Activated T-helper 17 cell treated with anti-CD3 and anti-CD28 coated beads, Interleukin-2, amount 50 U/mL, for 72 hours (primary cell): ENCODE measurements at places on chromosomes 2 and 18.

GRCh38 chr18:60469387-60470100, 97.0 kb upstream of the MC4R start:
- no peaks in the 10 kb centered on the region for H3K36me3 ChIP-seq
- ATAC-seq, result no peak
- H3K27me3 ChIP-seq, result no peaks in the 10 kb centered on the region
- no peak overlapping the region for H3K27ac ChIP-seq
- no peak overlapping the region for H3K4me3 ChIP-seq
- no peaks in the 10 kb centered on the region for H3K4me1 ChIP-seq

DNA sequence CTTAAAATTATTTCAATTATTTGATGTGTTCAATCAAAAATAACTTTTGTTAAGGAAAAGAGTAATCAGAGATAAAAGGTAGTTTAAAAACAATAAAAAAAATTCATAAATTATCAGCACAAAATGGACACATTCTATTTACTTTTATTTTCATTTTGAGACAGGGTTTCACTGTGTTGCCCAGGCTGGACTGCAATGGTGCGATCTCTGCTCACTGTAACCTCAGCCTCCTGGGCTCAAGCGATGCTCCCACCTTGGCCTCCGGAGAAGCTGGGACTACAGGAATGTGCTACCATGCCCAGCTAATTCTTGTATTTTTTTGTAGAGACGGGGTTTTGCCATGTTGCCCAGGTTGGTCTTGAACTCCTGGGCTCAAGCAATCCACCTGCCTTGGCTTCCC, 47.1 kb downstream of the LPIN2 start:
- ATAC-seq, result no peak
- no peaks in the 10 kb centered on the region for H3K27me3 ChIP-seq
- peaks cover 69% of the 10 kb centered on the region for H3K36me3 ChIP-seq
- peaks cover 67% of the 10 kb centered on the region for H3K4me1 ChIP-seq
- H3K4me3 ChIP-seq, result peak overlapping the region; percentile 88

DNA sequence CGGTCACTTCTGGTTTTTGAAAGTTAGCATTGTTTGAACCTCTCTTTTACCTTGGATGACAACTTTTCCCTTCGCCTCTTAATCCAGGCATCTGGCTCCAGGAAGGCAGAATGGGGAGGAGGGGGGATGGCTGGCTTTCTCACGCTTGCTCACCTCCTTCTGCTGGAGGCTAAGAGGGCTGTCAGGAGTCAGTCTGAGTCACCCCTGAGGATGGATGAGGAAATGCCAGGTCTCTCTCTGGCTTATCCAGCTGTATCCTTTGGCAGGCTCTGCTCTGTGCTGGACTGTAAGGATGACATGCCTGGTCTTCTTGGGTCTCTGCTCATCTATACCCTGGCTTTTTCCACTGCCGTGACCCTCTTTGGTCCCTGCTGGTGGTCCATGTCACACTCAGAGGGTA, 142.9 kb upstream of the GYPC start:
- H3K4me1 ChIP-seq, result no peaks in the 10 kb centered on the region
- H3K27me3 ChIP-seq, result peaks cover 12% of the 10 kb centered on the region
- no peak for ATAC-seq
- H3K27ac ChIP-seq, result no peak overlapping the region
- no peaks in the 10 kb centered on the region for H3K36me3 ChIP-seq

DNA sequence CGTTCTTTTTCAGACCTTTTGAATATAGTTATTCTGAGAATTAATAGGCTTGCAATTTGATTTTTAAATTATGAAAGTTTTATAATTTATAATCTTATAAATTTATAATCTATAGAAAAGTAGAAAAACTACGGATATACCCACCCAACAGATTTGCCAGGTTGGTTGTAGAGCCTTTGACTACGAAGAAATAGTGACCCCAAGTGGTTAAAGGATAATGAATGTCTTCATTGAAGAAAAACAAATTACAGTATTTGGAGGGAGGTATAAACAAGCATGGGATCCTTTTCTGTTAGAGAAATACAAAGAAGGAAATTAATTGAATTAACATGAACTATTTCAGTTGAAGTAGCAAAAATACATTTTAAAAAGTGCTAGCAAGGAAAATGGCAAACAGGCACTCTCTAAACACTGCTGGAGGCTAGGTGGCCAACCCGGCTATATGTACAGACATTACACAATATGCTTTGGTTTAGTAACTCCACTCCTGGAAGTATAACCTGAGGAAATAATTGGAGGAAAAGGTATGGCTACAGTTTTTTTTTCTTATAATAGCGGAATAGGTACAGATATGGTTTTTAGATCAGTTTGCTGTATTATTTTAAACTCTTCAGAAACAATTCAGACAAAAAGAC, 110.9 kb downstream of the MIB1 start:
- peaks cover 6% of the 10 kb centered on the region for H3K4me1 ChIP-seq
- no peak overlapping the region for H3K4me3 ChIP-seq
- H3K36me3 ChIP-seq, result peaks cover 77% of the 10 kb centered on the region
- H3K27ac ChIP-seq, result no peak overlapping the region
- H3K27me3 ChIP-seq, result no peaks in the 10 kb centered on the region

- no peaks in the 10 kb centered on the region for H3K36me3 ChIP-seq
- no peak overlapping the region for H3K4me3 ChIP-seq
- ATAC-seq, result no peak
- peaks cover 2% of the 10 kb centered on the region for H3K27me3 ChIP-seq
These were observed 16.7 kb upstream of the RASGRP3 start for GRCh38 chr2:33459745-33460144.

DNA sequence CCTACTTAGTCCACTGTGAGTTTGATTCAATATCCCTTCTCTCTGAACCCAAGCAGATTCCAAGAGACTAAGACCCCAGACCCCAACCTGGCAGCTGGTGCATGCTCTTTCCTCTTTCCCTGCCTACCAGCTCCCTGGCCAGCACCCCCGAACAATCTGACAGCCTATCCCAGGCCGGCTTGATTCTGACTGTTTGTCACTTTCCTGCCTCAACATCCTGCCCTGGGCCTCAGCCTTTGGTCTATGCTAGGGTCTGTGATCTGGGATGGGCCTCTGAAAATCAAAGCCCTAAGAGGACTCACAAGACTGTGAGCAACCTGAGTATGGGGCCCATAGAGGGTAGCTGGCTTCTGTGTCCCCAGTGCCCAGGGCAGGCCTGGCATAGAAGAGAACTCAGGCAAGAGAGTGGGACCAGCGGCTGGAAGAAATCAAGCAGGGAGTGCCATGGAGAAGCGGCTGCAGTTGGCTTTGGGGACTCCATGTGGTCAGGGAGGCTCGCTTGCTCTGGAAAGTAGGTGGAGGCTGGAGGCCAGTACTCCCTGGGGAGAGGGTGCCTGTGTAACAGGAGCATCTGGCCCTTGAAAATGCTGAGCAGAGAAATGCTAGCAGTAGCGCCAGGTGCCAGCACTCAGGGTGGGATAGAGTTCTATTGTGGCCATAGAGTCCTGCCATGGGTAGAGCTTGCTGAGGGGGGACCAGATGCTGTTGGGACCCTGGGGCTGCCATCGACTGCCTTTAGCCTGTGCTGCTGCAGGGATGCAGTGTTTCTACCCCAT, 343.9 kb downstream of the DYSF start:
- no peaks in the 10 kb centered on the region for H3K4me1 ChIP-seq
- H3K36me3 ChIP-seq, result no peaks in the 10 kb centered on the region
- H3K27ac ChIP-seq, result no peak overlapping the region
- no peak overlapping the region for H3K4me3 ChIP-seq
- H3K27me3 ChIP-seq, result peaks cover 4% of the 10 kb centered on the region
- ATAC-seq, result no peak

DNA sequence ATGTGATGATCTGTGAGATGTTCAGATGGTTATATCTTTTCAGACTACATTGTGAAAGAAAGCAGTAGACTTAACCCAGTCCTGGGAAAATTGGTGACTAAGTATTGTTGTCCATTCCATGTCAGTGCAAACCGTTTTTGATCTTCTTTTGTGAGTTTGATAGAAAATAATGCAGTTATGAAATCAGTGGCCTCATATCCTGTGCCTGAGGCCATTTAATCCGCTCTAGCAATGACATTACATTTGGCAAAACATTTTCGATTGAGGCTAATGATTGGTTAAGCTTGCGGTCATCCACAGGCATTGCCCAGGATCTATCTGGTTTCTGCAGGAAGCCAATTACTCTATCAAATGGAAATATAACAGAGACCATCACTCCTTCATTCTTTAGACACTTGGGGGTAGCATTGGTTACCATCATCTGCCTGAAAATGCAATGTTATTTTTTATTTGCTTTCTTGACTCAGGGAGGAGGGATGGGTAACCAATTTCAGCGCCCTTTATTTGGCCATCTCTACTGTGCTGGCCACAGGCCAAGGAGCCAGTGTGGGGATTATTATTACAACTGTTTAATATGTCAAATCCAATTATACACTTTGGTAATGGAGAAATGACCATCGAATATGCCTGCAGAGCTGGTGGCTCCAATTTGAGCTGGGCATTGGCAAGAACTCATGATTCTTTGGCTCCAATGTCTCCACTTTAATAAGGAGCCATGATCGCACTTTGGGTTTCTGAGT, 33.6 kb downstream of the TRIB2 start:
- no peak for ATAC-seq
- H3K36me3 ChIP-seq, result no peaks in the 10 kb centered on the region
- no peak overlapping the region for H3K4me3 ChIP-seq
- H3K27me3 ChIP-seq, result no peaks in the 10 kb centered on the region
- H3K27ac ChIP-seq, result no peak overlapping the region

GRCh38 chr18:63817441-63818051, 42.3 kb downstream of the SERPINB7 start:
- peaks cover 22% of the 10 kb centered on the region for H3K27me3 ChIP-seq
- no peak for ATAC-seq
- H3K36me3 ChIP-seq, result no peaks in the 10 kb centered on the region
- H3K4me3 ChIP-seq, result no peak overlapping the region
- no peak overlapping the region for H3K27ac ChIP-seq

- H3K4me1 ChIP-seq, result peaks cover 17% of the 10 kb centered on the region
- H3K4me3 ChIP-seq, result no peak overlapping the region
- H3K27ac ChIP-seq, result peak overlapping the region; percentile 62
- ATAC-seq, result no peak
- H3K27me3 ChIP-seq, result no peaks in the 10 kb centered on the region
- no peaks in the 10 kb centered on the region for H3K36me3 ChIP-seq
These were observed 133.8 kb downstream of the ARL4C start for GRCh38 chr2:234363011-234363487.

- ATAC-seq, result no peak
- no peak overlapping the region for H3K4me3 ChIP-seq
These were observed 99.1 kb upstream of the MC4R start for GRCh38 chr18:60471652-60472051.

- peak overlapping the region; percentile 81 for H3K27ac ChIP-seq
- peaks cover 96% of the 10 kb centered on the region for H3K36me3 ChIP-seq
- peak; percentile 81 for ATAC-seq
- peaks cover 46% of the 10 kb centered on the region for H3K4me1 ChIP-seq
- peak overlapping the region; percentile 32 for H3K4me3 ChIP-seq
These were observed 50.4 kb downstream of the MBD2 start for GRCh38 chr18:54173980-54174630.

- no peak overlapping the region for H3K27ac ChIP-seq
- no peak for ATAC-seq
- H3K36me3 ChIP-seq, result no peaks in the 10 kb centered on the region
These were observed 255.3 kb upstream of the AGAP1 start for GRCh38 chr2:235238537-235238936.

DNA sequence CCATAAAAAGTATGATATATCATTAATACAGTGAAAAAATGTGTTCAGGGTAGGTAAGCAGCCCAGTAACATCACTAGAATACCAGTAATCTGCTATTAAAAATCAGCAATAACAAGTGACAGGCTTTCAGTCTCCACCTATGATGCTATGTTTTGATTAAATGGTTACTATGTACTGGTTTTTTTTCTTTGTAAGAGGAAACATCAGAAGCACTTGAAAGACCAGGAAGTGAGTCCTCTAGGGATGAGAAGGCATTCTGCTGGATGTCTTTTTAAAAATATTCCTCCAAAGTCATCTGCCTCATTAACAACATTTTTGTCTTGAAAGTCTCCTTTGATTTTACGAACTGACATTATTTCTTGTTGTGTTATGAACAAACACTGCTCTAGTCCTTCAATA, 136.0 kb upstream of the FAM98A start:
- ATAC-seq, result no peak
- H3K4me1 ChIP-seq, result no peaks in the 10 kb centered on the region
- no peak overlapping the region for H3K27ac ChIP-seq
- no peaks in the 10 kb centered on the region for H3K27me3 ChIP-seq

DNA sequence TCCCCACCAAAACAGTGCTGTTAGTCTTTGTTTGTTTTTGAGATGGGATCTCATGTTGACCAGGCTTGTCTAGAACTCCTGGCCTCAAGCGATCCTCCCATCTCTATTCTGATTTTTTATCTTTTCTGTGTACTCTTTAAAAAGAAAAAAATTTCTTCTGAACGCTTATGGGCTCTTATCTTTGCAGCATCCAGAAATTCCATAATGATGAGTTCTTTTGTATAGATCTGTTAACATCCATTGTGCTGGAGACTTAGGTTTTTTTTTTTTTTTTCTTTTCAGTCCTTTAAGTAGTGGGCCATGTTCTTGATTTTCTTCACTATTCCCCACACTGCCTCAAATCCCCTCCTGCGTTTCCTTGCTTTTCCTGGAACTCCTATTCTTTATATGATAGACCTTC, 31.0 kb downstream of the RBBP8 start:
- H3K4me3 ChIP-seq, result no peak overlapping the region
- peaks cover 60% of the 10 kb centered on the region for H3K36me3 ChIP-seq
- peaks cover 6% of the 10 kb centered on the region for H3K4me1 ChIP-seq
- no peak for ATAC-seq

- H3K4me3 ChIP-seq, result no peak overlapping the region
- no peak for ATAC-seq
- H3K4me1 ChIP-seq, result no peaks in the 10 kb centered on the region
- H3K27ac ChIP-seq, result no peak overlapping the region
These were observed 12.1 kb downstream of the PLEKHH2 start for GRCh38 chr2:43648994-43649701.

GRCh38 chr2:210169516-210170195, 1.6 kb downstream of the KANSL1L start:
- peaks cover 3% of the 10 kb centered on the region for H3K27me3 ChIP-seq
- peak; percentile 30 for ATAC-seq
- peaks cover 10% of the 10 kb centered on the region for H3K4me1 ChIP-seq
- H3K4me3 ChIP-seq, result peak overlapping the region; percentile 99

DNA sequence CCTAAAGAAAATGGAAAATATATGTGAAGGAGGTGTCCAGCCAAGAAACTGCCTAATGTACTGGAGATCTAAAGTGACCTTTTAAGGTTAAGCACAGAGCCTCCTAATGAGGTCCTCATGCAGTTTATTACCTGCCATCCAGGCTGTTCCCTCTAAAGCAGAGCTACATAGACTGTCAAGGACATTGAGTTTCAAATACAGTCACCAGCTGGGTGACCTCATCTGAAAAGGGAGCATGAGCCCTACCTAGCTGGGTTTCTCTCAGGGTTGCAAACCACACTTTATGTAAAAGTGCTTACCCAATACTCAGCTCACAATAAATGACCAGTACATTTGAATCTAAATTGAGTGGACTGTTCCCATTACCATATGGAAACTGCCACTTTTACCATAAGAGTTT, 65.4 kb upstream of the CTNNA2 start:
- no peaks in the 10 kb centered on the region for H3K27me3 ChIP-seq
- H3K4me1 ChIP-seq, result no peaks in the 10 kb centered on the region
- H3K4me3 ChIP-seq, result no peak overlapping the region
- H3K36me3 ChIP-seq, result no peaks in the 10 kb centered on the region

- ATAC-seq, result no peak
- H3K36me3 ChIP-seq, result no peaks in the 10 kb centered on the region
- H3K4me1 ChIP-seq, result no peaks in the 10 kb centered on the region
- no peak overlapping the region for H3K27ac ChIP-seq
- no peaks in the 10 kb centered on the region for H3K27me3 ChIP-seq
These were observed 190.1 kb downstream of the CTNNA2 start for GRCh38 chr2:79702905-79703304.

- H3K27me3 ChIP-seq, result no peaks in the 10 kb centered on the region
- H3K4me1 ChIP-seq, result no peaks in the 10 kb centered on the region
- no peak overlapping the region for H3K27ac ChIP-seq
- ATAC-seq, result peak; percentile 95
These were observed 15.3 kb upstream of the PTPN4 start for GRCh38 chr2:119744335-119744939.
